ENCODE measurements at places on chromosomes 7 and 10.

DNA sequence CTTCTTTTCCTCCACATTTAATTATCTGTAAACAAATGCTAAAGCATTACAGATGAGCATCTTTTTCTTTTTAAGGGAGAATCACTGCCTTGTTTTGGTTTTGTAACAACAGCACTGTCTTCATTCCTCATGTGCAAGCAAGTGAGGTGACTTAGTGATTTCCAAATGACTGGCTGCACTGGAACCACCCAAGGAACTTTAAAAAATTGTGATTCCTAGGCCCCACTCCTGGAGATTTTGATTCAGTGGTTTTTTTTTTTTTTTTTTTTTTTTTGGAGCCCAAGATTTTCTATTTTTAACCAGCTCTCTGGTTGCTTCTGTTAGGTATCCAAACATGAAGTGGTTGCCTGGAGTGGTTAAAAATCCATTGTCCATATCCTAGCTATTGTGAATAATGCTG lies 176.2 kb downstream of the LRMDA start:
- DNase-seq = no peak

- no peak for DNase-seq
Measured at GRCh38 chr7:44604941-44605340, 1.5 kb upstream of the OGDH start.

DNA sequence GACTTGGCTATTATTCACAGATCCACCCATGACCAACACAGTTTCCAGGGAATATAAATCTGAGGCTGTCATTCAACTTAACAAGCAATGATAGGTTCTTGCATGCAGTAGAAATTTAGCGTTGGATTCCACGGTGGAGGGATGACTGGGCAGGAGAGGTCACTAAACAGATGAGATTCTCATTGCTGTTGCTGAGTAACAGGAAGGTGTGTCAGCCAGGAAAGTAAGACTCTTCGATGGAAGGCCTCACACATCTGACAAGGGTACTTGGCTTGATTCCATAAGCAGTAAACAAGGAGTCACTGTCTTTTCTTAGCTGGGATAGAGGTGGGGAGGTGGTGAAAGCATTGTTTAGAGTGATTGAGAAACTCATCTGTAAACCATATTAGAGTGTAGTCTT lies 1152.0 kb downstream of the SORCS3 start:
- DNase-seq = no peak

DNA sequence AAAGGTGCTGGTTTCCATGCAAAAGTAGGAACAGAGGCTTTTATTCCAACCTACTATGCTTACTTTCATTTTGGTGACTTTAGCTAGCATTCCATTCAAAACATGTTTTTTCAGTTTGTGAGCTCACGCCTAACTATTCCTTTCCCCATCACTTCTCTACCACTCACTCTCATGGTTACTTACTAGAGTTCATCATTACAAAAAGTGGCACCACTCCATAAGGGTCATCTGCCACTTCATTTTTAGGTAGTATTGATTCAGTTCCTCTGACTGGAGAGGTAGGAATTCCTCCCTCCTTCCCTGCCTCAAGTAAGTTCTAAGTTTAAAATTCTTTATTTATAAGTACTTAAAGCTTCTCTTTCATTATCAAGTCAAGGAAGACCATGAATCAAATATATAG lies 543.1 kb downstream of the HTR7 start:
- DNase-seq = no peak

GRCh38 chr7:106425017-106425719 lies 140.4 kb upstream of the NAMPT start:
- peak; percentile 27 for DNase-seq

DNA sequence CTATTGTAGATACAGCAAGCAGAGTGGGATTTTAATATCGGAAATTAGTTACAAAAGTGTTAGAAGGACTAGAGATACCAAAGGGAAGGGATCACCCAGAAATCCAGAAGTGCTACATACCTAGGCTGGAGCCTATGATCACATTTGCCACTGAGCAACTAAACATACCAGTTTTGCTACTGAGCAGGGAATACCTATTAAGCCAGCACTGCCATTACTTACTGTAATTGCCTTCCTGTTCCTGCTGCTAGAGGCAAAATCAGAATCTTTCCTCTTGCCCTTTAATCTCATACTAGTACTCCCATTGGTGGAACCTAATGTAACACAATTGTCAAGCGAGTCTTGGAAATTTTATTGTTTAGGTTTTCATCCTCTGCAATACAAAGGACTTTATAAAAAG lies 121.7 kb downstream of the ATRNL1 start:
- no peak for DNase-seq

GRCh38 chr10:46247808-46248569 lies 38.8 kb upstream of the ANTXRL start:
- DNase-seq = no peak

DNA sequence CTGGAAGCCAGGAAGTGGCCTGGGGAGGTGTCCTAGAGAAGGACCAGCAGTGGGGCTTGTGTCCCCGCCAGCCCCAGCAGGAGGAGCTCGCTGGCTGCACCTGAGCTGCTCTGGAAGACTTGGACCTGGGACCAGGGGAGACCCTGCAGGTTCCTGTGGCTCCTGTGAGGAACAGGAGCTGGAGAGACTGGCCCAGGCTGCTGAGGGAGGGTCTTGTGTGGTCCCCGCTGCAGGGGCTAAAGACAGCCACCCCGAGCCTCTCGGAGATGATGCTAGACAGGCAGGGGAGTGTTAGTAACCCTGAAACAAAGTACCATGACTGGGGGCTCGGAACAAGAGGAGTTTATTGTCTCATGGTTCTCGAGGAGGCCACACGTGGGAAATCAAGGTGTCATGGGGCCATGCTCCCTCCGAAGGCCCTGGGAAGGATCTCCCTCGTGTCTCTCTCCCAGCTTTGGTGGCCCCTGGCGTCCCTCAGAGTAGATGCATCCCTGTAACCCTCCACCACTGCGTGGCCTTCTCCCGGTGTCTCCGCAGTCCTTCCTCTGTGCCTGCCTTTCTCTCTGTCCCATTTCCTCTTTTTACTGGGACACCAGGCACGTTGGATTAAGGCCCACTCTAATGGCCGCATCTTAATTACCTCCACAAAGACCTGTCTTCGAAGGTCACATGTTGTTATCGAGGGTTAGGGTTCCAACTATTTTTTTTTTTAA lies 348.4 kb downstream of the GLRX3 start:
- DNase-seq = no peak

GRCh38 chr10:120431251-120431651 lies 25.8 kb upstream of the PLPP4 start:
- no peak for DNase-seq

DNA sequence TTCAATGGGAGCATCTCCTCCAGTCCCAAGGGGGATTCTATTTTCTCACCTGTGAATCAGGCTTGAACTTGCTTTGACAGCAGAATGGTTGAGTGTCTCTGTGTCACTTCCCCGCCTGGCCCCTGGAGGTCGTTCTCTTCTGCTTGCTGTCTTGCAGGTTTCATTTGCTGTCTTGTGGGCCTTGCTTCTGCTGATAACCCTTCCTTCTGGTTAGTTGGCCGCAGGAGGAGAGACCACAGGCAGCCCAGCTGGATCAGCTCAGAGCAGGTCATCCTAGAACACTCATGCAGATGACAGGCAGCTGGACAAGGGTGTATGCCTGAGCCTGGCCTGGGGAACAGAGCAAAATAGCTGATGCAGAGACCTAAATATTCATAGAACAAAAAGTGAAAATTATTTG lies 344.2 kb upstream of the ADARB2 start:
- no peak for DNase-seq

- DNase-seq = no peak
Measured at GRCh38 chr7:149205690-149206381, 10.5 kb downstream of the ZNF282 start.

- DNase-seq = no peak
Measured at GRCh38 chr7:64879086-64879730, 23.9 kb upstream of the ZNF273 start.

DNA sequence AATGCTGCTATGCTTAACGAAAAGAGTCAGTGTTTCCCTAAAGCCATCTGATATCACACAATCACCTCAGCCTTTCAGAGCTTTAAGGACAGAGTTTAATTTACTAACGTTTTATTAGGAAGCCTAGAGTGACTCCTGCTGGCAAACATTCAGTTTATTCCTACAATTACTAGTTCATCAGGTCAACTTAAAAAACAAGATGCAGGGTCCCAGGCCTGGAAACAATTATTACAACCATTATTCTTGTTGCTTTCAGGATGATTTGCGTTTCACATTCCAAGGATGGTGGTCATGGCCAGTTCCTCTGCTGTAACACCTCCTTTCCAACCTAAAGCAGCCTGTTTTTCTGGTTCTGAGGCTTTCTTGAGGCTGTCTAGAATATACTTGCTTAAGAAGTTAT lies 1.5 kb upstream of the FAM53B start:
- peak; percentile 49 for DNase-seq

- DNase-seq = no peak
Measured at GRCh38 chr7:74355091-74355490, 65.9 kb downstream of the CLIP2 start.

DNA sequence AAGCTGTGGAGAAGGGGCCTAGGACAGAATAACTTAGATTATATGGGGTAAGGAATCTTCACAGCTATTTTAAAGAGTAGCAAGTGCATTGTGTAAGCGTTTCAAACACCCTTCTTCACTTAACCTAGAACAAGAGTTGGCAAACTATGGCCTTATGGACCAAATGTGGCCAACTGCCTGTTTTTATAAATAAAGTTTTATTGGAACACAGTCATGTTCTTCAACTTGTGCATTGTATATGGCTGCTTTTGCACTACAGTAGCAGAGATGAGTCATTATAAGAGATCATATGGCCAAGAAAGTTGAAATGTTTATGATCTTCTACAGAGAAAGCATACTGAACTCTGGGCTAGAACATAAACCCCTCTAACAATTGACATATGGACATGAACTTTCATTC lies 187.8 kb downstream of the ETV1 start:
- DNase-seq = no peak

DNA sequence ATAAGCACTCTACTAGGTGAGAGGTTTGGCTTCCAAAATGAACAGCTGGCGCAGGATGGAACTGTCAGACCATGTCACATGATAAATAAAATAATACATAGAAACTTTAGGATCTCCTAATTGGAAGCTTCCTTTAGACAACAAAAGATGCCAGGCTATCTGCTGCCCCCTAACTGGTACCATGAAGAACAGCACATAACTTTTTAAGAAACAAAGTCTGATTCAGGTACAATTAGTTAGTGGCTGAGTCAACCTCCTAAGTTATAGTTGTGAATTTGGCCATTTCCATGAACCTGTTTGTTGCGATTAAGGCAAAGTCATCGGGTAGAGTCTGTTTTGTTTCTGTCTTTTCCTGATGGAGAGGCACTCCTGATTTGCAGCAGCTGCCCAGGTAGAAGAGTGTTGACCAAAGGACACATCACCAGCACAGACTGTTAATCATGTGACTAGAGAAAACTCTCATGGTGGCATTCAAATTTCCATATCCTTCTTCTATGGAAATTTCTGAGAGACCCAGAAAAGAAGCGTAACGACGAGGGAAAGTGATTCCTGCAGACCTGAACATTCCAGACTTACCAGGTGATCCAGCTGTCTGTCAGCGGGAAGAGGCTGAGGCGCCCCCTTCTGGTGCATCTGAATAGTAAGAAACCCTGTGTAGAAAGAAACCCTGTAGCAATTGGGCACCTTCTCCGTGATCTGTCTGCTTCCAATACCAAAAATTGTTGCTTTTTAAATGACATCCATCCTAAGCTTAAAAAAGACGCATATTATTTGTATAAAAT lies 8.6 kb upstream of the INHBA start:
- DNase-seq = no peak

All from activated CD4-positive, alpha-beta T cell treated with anti-CD3 and anti-CD28 coated beads, Interleukin-2, amount 10 ng/mL, durations not matched to agents 7 days and 5 days (primary cell).